ENCODE measurements at places on chromosomes 11 and 22. TPM values are rescaled to one million over a fixed set of nuclear protein-coding genes. Genes with fewer than 3 reads are reported as not detected.

- H3K36me3 ChIP-seq = no peaks in the 10 kb centered on the region
- no peaks in the 10 kb centered on the region for H3K27me3 ChIP-seq
- peak; percentile 75 for DNase-seq
- H3K27ac ChIP-seq = no peak overlapping the region
Observed at GRCh38 chr11:8225589-8226036, 38.1 kb downstream of the LMO1 start.

DNA sequence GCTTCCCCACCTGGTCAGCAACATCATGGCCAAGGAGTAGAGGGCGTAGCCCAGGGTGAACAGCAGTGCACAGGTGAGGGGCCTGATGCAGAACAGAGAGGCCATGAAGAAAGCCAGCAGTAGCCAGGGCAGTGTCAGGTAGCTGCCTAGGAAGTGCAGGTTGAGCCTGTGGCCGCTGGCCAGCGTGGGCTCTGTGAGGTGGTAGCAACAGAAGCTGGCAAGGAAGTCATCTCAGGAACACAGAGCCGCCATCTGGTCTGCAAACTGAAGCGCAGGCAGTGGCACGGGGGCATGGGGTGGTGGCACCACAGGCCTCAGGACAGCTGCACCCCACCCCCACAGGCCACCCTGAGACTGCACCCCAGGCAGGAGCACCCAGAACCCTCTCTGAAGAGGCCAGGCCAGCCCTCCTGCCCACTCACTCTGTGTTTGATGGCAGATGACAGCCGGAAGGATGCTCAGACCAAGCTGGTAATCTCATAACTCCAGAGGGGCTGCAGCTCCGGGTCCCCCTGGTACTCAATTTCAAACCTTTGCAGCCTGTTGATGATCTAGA lies 95.3 kb downstream of the MED15 start:
- no peaks in the 10 kb centered on the region for H3K36me3 ChIP-seq
- no peak overlapping the region for H3K4me3 ChIP-seq
- H3K27ac ChIP-seq = no peak overlapping the region
- no peak for DNase-seq
- H3K4me1 ChIP-seq = no peaks in the 10 kb centered on the region
- no peaks in the 10 kb centered on the region for H3K27me3 ChIP-seq

GRCh38 chr11:83572581-83573496 lies 286.7 kb upstream of the CCDC90B start:
- H3K36me3 ChIP-seq = no peaks in the 10 kb centered on the region
- no peaks in the 10 kb centered on the region for H3K27me3 ChIP-seq
- DNase-seq = no peak
- H3K4me3 ChIP-seq = no peak overlapping the region

GRCh38 chr22:21626073-21626734 lies 3.6 kb downstream of the YDJC start:
- no peak overlapping the region for H3K27ac ChIP-seq
- no peaks in the 10 kb centered on the region for H3K27me3 ChIP-seq
- H3K4me1 ChIP-seq = peaks cover 10% of the 10 kb centered on the region
- H3K36me3 ChIP-seq = no peaks in the 10 kb centered on the region
- no peak for DNase-seq
- no peak overlapping the region for H3K4me3 ChIP-seq

DNA sequence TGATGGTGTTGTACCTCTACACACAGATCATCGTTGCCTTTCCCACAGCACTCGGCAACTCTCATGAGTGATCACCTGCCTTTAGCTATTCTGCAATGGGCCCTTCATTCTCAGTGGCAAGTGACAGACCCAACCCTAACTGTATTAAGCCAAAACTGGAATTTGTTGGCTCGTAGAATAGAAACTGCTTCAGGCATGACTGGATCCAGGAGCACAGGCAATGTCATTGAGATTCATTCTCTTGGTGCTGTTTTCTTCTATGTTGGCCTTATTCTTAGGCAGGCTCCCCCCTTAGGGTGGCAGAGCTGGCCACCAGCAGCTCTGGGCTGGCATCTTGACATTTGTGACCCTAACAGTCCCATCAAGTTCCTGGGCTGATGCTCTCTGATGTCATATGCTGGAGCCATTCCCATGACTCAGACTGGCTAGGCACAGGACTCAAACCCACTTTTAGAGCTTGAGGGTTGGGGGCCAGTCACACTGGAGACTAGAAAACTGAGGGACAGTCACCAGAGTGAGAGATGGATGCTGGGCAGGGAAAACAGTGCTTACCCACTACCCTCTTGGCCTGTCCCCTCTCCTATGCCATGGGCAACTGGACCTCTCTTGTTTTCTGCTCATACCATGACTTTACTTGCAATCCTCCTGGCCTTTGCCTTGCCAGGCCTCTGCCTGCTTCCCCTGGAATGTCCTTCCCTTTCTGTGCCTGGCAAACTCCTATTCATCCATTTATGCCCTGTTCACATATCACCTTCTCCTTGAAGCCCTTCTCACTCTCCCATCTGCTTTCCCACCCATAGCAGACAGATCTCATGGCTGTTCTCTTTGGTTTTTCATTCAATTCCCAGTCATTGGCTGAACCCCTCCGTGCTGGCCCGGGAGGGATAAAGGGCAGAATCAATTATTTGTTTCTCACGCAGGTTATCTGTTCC lies 7.1 kb upstream of the CDC42EP2 start:
- no peaks in the 10 kb centered on the region for H3K36me3 ChIP-seq
- H3K27me3 ChIP-seq = no peaks in the 10 kb centered on the region
- no peak overlapping the region for H3K27ac ChIP-seq
- no peak overlapping the region for H3K4me3 ChIP-seq

Gene SESN3
- 19.7 TPM for total RNA-seq

All from uterus (tissue), 4 donors.